M059J (cell line): ENCODE measurements at places on chromosomes 3 and 15. TPM values are rescaled to one million over a fixed set of nuclear protein-coding genes. Genes with fewer than 3 reads are reported as not detected.
A peak's percentile ranks its signal among the peaks of the same experiment; 100 is the strongest.

Gene CALML4
- 1.5 and 1.8 TPM in 2 replicates for total RNA-seq

DNA sequence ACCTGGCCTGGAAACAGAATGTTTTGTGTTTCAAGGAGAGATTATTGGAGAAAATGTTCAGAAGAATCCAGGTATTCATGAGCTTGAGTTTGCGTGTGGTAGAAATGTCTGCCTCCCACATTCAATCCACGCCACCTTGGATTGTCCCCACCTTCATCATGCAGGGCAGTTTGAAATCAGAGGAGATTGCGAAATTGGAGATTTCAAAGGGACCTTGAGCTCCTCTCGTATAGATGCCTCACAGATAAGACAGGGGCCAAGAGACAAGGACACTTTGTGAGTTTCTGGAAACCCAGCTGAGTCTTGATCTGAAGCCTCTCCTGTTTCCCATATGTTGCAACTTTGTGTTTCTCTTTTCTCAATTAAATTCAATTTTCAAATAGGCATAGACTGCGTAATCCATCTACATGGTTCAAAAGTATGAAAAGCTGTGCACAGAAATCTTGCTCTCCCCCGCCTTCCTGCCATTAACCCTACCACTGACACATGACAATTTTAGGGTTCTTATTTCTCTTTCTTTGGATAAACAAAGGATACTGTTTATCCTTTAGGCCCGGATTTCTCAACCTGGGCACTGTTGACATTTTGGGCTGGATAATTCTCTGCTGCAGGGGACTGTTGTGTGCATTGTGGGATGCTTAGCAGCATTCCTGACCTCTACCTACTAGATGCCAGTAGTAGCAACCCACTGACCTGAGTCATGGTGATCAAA is 53.8 kb downstream of the CMTM8 start:
- DNase-seq: no peak

GRCh38 chr3:152915695-152916094 is 80.8 kb downstream of the P2RY1 start:
- DNase-seq: no peak

DNA sequence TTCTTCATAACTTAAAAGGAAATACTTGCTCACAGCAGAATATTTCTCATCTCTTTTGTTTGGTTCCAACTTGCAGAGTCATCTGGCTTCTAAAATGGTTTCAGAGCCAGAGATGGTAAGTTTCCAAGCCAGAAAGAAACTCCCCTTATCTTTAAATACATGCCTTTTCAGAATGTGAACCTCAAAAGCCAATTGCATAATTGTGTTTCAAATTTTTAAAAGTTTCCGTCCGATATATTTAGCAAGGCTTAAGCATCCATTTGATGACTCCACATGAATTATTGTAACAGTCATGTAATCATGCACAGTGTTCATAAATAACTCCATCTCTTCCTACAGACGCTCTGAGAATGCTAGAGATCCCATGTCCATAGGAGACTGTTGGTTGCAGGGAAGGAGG is 40.6 kb upstream of the C3orf80 start:
- DNase-seq: no peak

DNA sequence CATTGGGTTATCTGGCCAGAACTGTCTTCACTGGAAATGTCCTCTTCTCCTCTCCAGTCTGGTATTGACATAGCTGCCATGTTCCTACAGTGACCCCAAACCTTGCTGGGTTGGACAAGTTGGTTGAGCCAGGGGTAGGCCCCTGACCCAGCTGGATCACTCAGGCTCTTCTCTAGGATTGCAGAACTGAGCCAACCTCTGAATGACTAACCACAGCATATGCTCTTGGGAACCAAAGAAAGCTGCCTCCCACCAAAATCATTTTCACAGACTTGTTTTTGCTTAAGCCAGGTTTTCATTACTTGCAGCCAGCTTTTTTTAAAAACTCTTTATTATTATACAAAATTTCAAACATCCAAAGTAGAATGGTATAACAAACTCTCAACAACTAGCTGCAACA is 41.4 kb downstream of the FSIP1 start:
- DNase-seq: no peak

DNA sequence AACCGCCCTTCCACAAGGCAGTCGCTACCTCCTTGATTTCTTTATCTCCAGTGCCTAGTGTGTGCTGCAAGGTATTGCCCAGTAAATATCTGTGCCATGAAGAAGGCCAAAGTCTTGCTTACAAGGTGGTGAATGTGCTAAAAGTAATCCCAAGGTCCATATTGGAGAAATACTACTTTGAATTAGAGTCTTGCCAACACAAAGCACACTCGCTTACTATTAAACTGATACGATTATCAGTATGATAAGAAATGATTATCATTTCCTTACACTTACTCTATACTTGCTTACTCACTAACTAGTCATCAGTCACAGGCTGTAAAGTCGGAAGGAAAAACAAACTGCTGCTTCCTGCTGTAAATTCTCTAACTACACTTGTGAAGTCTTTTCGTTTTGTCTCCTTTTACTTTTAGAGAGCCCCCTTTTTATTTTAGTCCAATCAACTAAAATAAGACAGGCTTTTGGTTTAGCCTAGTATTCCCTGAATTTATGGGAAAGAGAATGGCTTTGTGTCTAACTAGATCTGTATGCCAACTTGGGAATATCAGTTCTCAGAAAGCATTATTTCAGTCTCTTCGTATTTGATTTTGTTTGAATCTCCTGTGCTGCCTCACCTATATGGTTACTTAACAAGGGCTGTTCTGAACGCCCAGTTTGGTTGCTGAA is 107.1 kb upstream of the TSC22D2 start:
- peak; percentile 45 for DNase-seq

Gene ANKRD63
- not detected in 2 replicates for total RNA-seq

GRCh38 chr15:85545185-85545584 is 164.8 kb downstream of the AKAP13 start:
- no peak for DNase-seq

- peak; percentile 16 for DNase-seq
Observed at GRCh38 chr15:69451951-69452691, 497 bp upstream of the RPLP1 start.

Gene PLIN1
- total RNA-seq: 0.15 and 0.22 TPM in 2 replicates

GRCh38 chr3:59131016-59131766 is 81.4 kb upstream of the CFAP20DC start:
- DNase-seq: peak; percentile 9

DNA sequence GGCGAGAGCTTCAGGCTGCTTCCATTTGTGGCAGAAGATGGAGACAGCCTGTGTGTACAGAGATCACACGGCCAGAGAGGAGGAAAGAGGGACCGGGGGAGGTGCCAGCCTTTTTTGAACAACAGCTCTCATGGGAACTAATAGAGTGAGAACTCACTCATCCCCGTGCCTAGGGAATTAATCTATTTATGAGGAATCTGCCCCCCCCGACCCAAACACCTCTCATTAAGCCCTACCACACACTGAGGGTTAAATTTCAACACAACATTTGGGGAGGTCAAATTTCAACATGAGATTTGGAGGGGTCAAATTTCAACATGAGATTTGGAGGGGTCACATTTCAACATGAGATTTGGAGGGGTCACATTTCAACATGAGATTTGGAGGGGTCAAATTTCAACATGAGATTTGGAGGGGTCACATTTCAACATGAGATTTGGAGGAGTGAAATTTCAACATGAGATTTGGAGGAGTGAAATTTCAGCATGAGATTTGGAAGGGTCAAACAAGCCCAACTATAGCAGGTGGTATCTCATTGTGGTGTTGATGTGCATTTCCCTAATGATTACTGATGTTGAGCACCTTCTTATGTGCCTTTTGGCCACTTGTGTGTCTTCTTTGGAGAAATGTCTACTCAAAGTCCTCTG is 20.6 kb upstream of the RFTN1 start:
- DNase-seq: no peak

- no peak for DNase-seq
Observed at GRCh38 chr3:128725547-128726022, 398 bp upstream of the RAB7A start.

DNA sequence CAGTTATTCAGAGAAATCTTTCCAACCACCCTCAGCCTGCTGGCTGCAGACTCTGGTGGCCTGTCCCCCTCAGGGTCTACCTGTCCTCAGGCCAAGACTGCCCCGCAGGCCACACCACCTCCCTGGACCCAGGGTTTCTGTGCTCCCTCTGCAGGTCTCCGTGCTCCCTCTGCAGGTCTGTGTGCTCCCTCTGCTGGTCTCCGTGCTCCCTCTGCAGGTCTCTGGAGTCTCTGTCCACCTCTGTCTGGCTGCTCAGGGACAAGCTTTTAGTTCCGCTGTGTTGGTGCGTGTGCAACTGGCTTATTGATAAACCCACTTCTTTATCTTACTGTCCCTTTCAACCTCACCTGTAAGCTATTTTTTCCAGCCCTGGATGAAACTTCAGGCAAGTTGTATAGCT is 30.1 kb downstream of the BDH1 start:
- no peak for DNase-seq

DNA sequence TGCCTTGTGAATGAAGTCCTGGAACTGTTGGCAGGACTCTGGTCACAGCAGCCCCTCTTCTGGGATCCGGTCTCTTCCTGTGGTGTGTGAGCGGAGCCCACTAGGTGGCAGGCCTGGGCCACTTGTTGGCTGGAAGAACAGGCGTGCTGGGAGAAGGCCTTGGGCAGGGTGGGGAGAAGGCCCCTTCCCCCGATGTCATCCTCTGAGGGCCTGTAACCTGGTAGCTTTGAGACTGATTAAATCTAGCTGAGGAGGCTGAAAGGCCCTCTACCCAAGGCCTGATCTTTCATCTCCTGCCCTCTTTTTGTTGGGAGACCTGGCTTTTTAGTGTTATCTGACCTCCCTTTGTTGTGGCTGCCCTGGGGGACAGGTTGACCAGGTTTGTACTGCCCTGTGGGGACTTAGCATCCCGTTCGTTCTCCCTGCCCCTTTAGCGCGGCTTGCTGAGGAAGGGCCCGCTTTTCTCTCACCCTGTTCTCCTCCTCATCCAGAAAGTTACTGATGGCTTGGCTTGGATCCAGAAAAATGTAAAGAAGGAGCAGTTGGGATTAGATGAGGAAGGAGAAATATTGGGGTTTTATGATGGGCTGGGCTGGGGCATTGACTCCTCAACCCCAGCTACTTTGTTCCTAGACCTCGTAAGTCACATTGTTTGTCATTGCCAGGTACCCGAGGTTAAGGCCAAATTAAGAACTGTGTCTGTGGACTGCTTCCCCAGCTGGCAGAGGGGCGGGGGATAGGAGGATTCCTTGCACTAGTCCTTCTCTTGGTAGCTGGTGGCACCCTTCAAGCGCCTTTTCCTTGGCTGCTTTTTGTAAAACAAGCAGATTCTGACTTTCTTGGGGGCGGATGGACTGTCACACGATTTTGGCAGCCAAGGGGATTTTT is 48.5 kb downstream of the CHCHD6 start:
- DNase-seq: peak; percentile 70

GRCh38 chr15:65055201-65055870 is 10.1 kb downstream of the SLC51B start:
- peak; percentile 88 for DNase-seq

Gene PAQR5
- total RNA-seq: 1.3 and 3.5 TPM in 2 replicates

Gene RASA2
- total RNA-seq: 16.4 and 20.8 TPM in 2 replicates

DNA sequence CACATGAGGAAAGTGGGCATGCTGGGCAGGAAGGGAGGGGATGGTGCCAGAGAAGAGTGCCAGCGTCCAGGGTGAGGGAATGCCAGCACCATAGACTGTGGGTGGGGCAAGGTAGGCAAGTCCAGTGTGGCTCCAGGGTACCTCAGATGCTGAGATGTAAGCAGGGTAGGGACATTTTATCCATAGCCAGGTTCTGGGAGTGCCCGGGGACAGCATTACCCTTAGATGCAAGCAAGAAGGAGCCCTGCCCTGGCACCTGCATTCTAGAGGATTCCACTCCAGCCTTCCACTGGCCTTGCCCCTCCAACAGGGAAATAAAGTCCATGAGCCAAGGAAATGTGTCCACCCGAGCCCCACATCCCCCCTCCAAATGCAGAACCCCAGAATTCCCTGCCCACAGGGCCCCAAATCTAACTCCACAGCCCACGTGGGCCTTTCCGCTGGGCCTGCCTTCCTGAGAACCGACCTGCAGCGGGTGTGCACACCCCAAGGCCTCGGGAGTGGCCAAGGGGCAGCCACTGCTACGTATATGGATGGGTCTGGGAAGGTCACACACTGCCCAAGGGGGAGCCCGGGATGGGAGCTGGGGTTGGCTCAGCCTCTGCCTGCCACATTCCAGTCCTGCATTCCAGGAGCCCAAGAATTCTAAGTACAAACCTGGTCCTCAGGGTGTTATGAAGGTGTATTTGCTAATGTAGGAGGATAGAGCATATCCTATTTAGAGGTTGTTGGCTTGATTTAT is 20.3 kb upstream of the CYP11A1 start:
- DNase-seq: peak; percentile 59

- no peak for DNase-seq
Observed at GRCh38 chr3:14935592-14936345, 11.6 kb upstream of the NR2C2 start.

Gene SAMD7
- total RNA-seq: not detected in 2 replicates

- DNase-seq: no peak
Observed at GRCh38 chr3:63974451-63974850, 48.8 kb downstream of the PSMD6 start.

- DNase-seq: no peak
Observed at GRCh38 chr3:134636406-134636805, 14.4 kb downstream of the KY start.

DNA sequence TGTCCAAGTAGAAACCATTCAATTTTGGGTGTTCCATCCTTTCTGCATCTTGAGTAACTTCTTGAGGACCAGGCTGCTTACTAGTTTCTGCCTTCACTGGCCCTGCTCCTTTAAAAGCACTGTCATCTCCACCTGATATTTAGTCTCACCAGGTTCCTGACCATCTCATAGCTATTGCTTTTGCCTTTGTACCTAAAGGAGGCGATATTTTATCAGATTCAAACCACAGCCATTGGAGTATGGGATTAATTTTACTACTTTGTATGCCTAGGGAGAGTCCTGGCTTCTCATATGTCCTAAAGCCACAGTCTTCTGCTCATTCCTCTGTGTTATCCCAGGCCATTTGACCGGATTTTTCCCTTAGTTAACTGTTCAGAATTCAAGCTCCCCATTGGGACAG is 51.8 kb upstream of the RFX7 start:
- peak; percentile 8 for DNase-seq

Gene GOLGB1
- 16.4 and 30.4 TPM in 2 replicates for total RNA-seq

DNA sequence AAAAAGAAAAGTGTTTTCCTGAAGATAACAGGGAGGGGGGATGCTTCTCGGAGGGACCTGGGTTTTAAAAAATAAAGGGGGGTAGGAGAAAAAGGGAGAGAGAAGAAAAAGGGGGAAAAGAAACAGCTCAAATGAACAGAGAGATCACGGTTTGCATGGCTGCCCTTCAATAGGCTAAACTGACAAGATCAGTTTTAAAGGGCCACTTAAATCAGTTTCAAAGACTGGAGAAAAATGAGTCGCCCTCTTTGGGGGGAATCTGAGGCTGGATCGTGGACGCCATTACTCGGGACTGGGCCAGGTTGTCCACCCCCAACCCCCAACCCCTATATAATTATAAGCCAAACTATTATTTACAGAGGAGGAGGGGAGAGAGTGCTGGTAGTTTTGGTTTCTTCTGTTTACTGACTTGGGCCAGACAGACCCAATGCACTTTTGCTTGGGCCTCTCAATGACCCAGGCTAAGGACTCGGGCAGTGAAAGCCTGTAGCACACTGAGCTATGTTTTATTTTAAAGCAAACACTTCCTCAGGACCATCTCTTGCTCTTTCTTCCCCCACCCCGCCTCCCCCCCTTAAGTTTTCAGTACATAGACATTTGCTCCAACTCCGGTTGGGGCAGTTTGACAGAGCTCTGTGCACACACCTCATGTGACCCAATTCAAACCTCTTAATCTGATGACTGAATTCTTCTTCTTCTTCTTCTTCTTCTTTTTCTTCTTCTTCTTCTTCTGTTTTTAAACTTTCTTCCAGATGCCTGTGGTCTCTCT is 6.3 kb downstream of the NR2F2 start:
- peak; percentile 42 for DNase-seq
